ENCODE measurements at places on chromosomes 3 and 15.

GRCh38 chr3:71951361-71951760 lies 166.4 kb upstream of the PROK2 start:
- DNase-seq = no peak

- no peak for DNase-seq
These were observed 85.1 kb upstream of the C2CD4B start for GRCh38 chr15:62250186-62250585.

DNA sequence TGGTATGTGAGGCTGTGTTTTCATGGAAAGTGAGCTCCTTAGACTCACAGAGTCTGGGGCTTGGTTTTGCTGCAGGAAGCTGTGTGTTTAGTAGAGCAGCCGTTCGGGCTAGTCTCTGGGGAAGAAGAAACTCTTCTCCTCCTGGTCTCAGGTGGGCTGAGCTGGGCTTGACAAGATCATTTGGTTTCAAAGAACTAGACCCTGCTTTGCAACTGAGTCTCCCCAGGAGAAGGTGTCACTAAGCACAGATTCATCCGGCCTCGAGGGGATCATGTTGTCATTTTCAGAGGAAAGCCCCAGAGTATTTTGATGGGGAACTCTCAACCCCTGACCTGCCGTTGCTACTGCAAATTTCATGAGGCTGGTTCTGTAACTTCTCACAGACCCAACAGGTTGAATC lies 188.5 kb downstream of the FAM43A start:
- DNase-seq = no peak

- no peak for DNase-seq
These were observed 12.8 kb downstream of the SYNM start for GRCh38 chr15:99117563-99118257.

GRCh38 chr3:174858353-174858752 lies 781 bp upstream of the NAALADL2 start:
- no peak for DNase-seq
